Testis (tissue), 5 donors: ENCODE measurements at places on chromosomes 5 and 9. TPM values are rescaled to one million over a fixed set of nuclear protein-coding genes. Genes with fewer than 3 reads are reported as not detected.
A peak's percentile ranks its signal among the peaks of the same experiment; 100 is the strongest.

Gene PLAC8L1
- 7.8 TPM for total RNA-seq

Gene PIGO
- total RNA-seq = 27.6 TPM

Gene BSPRY
- 14.2 TPM for total RNA-seq

- no peaks in the 10 kb centered on the region for H3K4me1 ChIP-seq
- H3K36me3 ChIP-seq = no peaks in the 10 kb centered on the region
- no peaks in the 10 kb centered on the region for H3K27me3 ChIP-seq
- H3K4me3 ChIP-seq = no peak overlapping the region
These were observed 23.7 kb upstream of the ANKH start for GRCh38 chr5:14895301-14895700.

DNA sequence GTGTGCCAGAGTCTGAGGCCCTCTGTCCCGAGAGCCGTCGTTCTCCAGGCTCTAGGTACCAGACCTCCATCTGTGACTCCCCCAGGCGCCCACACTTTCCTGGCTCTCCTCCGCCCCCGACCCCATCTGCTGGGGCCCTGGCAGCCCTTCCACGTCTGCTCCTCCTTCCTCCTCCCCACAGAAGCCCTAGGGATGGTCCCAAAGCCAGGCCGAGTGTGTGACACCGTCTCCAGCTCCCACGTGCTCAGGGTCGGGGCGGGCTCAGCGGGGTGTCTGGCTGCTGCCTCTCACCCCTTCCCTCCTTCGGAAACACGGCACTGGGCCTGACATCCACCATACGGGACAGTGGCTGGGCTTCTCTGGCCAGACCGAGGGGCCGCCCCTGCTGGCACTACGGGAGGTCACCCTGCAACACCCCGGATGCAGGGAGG is 20.5 kb upstream of the SLC6A19 start:
- H3K27ac ChIP-seq = no peak overlapping the region
- peaks cover 42% of the 10 kb centered on the region for H3K4me1 ChIP-seq
- no peak overlapping the region for H3K4me3 ChIP-seq
- peak; percentile 53 for DNase-seq
- H3K36me3 ChIP-seq = no peaks in the 10 kb centered on the region
- H3K27me3 ChIP-seq = no peaks in the 10 kb centered on the region

DNA sequence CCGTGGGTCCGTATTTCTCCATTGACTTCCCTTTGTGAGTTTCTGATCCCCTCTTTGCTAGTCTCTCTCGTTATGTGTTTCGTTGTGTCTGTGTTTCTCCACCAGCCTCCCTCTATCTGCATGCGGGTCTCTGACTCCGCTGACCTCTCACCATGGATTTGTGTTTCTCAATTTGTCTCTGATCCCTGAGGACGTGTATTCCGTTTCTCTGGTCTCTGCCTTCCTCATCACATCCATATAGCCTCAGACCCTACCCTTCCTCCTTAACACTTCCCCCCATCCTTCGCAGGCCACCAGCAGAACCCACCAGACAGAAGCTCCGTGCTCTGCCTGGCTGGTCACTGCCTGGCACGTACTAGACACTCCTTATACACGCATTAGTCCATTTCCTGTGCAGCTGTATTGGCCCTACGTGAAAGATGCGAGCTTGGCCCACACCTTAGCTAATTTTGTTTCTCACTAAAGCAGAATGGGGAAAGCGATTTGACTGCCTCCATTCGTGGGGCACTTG is 631 bp downstream of the B4GALT7 start:
- peak overlapping the region; percentile 93 for H3K4me3 ChIP-seq
- no peaks in the 10 kb centered on the region for H3K36me3 ChIP-seq
- peak; percentile 22 for DNase-seq
- peaks cover 28% of the 10 kb centered on the region for H3K4me1 ChIP-seq
- no peaks in the 10 kb centered on the region for H3K27me3 ChIP-seq

DNA sequence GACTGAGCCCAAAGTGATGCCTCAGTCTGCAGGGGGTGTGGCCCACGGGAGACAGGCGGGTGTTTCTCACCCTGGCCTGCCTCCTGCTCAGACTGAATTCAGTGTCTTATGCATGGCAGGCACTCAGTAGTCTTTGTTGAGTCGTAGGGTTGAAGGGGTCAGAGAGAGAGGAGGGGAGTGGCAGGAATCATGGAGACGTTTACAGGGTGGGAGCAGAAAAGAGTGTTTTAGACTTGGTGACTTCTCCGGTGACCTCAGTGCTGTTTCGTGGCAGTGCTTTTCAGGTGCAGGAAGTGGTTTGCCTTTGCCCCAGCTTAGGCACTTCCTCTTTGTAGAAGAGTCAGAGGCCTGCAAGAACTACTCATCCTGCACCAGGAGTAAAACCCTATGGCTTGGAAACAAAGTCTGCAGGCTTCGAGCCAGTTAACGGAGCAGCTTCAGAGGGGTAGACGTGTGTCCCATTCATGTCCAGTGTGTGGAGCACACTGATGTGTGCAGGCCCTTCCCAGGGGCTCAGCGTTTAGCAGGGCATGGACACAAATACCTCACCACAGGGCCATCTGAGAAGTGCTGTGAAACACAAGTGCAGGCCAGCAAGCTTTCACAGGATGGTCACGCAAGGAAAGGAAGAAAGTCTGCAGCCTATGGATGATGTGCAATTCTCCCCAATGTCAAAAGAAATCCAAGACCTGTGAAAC is 24.5 kb upstream of the SEMA4D start:
- H3K27ac ChIP-seq = no peak overlapping the region
- H3K36me3 ChIP-seq = no peaks in the 10 kb centered on the region
- DNase-seq = no peak
- H3K27me3 ChIP-seq = no peaks in the 10 kb centered on the region
- H3K4me3 ChIP-seq = no peak overlapping the region

- H3K27me3 ChIP-seq = no peaks in the 10 kb centered on the region
- no peak overlapping the region for H3K27ac ChIP-seq
- no peaks in the 10 kb centered on the region for H3K36me3 ChIP-seq
- H3K4me3 ChIP-seq = no peak overlapping the region
- DNase-seq = no peak
- peaks cover 3% of the 10 kb centered on the region for H3K4me1 ChIP-seq
These were observed 170.8 kb upstream of the MSX2 start for GRCh38 chr5:174553556-174553955.

- H3K4me3 ChIP-seq = no peak overlapping the region
- H3K27me3 ChIP-seq = no peaks in the 10 kb centered on the region
- DNase-seq = no peak
- H3K27ac ChIP-seq = no peak overlapping the region
- no peaks in the 10 kb centered on the region for H3K4me1 ChIP-seq
These were observed 303.6 kb upstream of the ZNF608 start for GRCh38 chr5:125049721-125050702.

DNA sequence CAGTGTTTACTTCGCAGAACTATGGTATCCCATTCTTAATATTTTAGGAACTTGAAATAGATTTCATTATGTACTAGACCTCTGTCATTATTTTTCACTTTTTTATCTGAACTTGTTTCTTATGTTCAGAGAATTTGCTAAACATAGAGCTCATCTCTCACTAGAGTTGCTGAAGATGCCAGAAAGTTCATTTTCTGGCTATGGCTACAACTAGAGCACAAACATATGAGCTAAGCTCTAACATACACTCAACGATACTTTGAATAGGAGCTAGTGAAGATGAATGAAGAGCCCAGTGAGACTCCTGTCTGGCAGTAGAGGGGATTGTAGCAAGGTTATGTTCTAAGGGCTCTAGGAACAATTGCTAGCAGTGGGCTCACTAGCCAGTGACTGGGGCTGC is 582.2 kb downstream of the KIF4B start:
- H3K4me3 ChIP-seq = no peak overlapping the region
- no peaks in the 10 kb centered on the region for H3K36me3 ChIP-seq
- H3K4me1 ChIP-seq = no peaks in the 10 kb centered on the region
- no peaks in the 10 kb centered on the region for H3K27me3 ChIP-seq
- DNase-seq = no peak
- H3K27ac ChIP-seq = no peak overlapping the region

DNA sequence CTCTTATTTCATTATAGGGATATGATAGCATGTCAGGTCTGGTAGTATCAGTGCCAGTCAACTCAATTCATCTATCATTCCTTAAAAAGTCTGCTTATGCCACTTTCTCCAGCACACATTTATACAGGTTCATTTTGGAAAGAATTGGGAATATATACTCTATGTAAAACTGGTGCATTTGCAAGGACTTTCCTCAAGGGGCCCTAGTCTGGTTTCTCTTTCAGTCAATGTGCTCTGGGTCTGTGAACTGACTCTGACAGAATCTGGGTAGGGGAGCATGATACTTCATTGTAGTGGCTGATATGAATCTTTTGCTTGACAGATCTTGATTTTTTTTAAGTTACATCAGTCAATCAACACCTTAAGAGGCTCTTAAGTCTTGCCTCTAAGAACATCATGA is 313.9 kb downstream of the HTR1A start:
- H3K27ac ChIP-seq = no peak overlapping the region
- no peaks in the 10 kb centered on the region for H3K4me1 ChIP-seq
- H3K36me3 ChIP-seq = no peaks in the 10 kb centered on the region
- no peak for DNase-seq
- H3K4me3 ChIP-seq = no peak overlapping the region
